ENCODE measurements at places on chromosomes 3 and 15. TPM values are rescaled to one million over a fixed set of nuclear protein-coding genes. Genes with fewer than 3 reads are reported as not detected.
A peak's percentile ranks its signal among the peaks of the same experiment; 100 is the strongest.

Gene RHOV
- 12.1 TPM for total RNA-seq

Gene ESYT3
- total RNA-seq: 0.32 TPM

Gene RNF123
- total RNA-seq: 26.2 TPM

Gene SCG5
- 5.0 TPM for total RNA-seq

GRCh38 chr15:70829371-70830166 lies 24.4 kb downstream of the LARP6 start:
- H3K27me3 ChIP-seq: no peaks in the 10 kb centered on the region
- H3K4me3 ChIP-seq: no peak overlapping the region
- no peaks in the 10 kb centered on the region for H3K4me1 ChIP-seq

DNA sequence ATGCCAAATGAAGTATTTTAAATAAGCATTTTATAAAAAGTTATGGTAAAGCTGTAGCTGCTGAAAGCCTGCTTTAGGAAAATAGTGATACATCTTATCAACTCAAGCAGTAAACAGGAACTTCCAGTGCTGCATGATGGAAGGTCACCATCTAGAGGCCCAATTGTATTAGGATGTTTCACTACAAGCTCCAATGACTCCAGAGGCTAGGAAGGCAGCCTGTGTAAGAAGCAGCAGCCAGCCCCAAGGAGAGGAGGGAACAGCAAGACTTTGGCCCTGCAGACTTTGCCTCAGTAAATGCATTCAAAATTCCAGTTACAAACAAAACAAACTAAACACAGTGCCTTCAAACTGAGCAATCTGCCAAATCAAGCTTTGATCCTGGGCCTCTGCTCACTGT lies 32.1 kb downstream of the ILDR1 start:
- no peak overlapping the region for H3K27ac ChIP-seq
- H3K4me1 ChIP-seq: no peaks in the 10 kb centered on the region
- DNase-seq: no peak
- no peaks in the 10 kb centered on the region for H3K36me3 ChIP-seq
- no peaks in the 10 kb centered on the region for H3K27me3 ChIP-seq

GRCh38 chr3:67382536-67382935 lies 271.9 kb downstream of the SUCLG2 start:
- H3K36me3 ChIP-seq: no peaks in the 10 kb centered on the region
- H3K27ac ChIP-seq: no peak overlapping the region
- no peaks in the 10 kb centered on the region for H3K27me3 ChIP-seq
- no peak overlapping the region for H3K4me3 ChIP-seq

- H3K36me3 ChIP-seq: no peaks in the 10 kb centered on the region
- H3K27ac ChIP-seq: no peak overlapping the region
- no peak for DNase-seq
- peak overlapping the region; percentile 2 for H3K4me3 ChIP-seq
- H3K27me3 ChIP-seq: no peaks in the 10 kb centered on the region
Measured at GRCh38 chr3:8756671-8757070, 12.7 kb downstream of the OXTR start.

GRCh38 chr3:165439765-165440164 lies 243.6 kb upstream of the SLITRK3 start:
- H3K27ac ChIP-seq: no peak overlapping the region
- no peaks in the 10 kb centered on the region for H3K27me3 ChIP-seq
- H3K4me1 ChIP-seq: no peaks in the 10 kb centered on the region
- H3K36me3 ChIP-seq: no peaks in the 10 kb centered on the region
- H3K4me3 ChIP-seq: no peak overlapping the region
- DNase-seq: no peak

DNA sequence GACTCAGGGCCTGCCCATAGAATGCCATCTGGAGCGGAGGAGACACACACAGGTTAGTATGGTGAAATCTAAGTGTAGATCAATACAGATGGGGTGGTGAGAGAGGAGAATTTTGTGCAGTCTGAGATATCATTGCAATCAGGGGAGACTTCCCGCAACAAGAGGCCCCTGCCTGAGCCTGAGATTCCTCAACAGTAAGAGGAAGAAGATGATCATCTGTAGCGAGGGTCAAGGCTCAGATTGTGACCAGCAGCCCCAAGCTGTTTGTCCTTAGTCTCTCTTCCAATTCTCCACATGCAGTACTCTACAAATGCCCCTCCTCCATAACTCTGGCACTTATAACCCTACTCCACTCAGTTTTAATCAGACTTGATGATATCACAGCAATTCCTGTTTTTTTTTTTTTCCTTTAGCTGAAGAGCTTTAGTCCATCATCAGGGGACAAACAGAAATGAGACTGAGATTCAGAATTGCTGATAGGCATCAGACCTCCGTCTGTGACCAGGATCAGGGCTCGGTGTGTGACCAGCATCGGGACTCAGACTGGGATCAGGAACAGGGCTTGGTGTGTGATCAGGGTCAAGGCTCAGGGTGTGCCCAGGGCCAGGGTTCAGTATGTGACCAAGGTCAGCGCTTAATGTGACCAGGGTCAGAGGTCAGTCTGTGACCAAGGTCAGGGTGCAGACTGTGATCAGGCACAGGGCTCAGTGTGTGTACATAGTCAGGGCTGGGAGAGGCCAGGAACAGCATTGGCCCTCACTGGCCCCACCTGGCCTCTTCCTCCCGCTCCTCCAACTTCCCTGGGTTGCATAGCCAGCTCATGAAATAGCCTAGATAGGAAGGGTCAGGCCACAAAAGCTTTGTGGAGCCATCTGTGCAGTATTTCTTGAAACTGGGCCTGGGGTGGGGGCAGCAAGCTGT lies 14.1 kb downstream of the LOXL1 start:
- H3K27me3 ChIP-seq: no peaks in the 10 kb centered on the region
- no peak overlapping the region for H3K27ac ChIP-seq
- no peaks in the 10 kb centered on the region for H3K36me3 ChIP-seq
- no peak overlapping the region for H3K4me3 ChIP-seq
- no peak for DNase-seq

GRCh38 chr15:54017251-54017650 lies 39.0 kb downstream of the UNC13C start:
- no peaks in the 10 kb centered on the region for H3K27me3 ChIP-seq
- H3K27ac ChIP-seq: no peak overlapping the region
- DNase-seq: no peak
- no peak overlapping the region for H3K4me3 ChIP-seq
- H3K4me1 ChIP-seq: no peaks in the 10 kb centered on the region

DNA sequence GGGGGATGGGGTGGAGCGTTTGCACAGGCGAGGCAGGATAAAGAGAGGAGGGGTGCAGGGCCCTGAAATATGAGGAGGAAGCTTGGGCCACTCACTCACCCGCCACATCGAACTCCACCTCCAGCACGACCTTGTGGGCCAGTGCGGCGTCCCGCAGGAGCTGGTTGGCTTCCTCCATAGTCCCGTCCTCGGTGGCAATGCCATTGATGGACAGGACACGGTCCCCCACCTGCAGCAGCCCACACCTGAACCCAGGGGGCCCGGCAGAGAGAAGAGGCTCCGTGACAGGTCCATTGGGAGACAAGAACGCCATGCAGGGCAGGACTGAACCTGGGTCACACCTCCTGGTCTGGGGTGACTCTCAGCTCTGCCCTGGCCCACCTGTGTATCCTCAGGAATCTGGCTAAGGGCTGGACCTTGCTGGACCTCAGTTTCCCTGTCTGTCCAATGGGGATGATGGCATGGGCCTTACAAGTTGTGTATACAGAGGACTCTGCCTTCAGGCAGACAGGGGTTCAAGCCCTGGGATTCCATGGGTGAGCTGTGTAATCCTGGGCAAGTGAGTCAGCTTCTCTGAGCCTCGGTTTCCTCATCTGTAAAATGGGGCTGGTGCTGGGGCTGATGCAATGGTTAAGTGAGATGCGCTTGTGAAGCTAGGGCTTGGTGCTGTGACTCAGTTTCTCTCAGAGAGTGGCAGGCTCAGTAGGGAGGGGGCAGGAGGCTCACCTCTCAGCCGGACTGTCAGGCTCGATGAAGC lies 26.4 kb downstream of the GRIP2 start:
- no peaks in the 10 kb centered on the region for H3K36me3 ChIP-seq
- DNase-seq: peak; percentile 48
- no peak overlapping the region for H3K27ac ChIP-seq
- no peaks in the 10 kb centered on the region for H3K27me3 ChIP-seq
- H3K4me1 ChIP-seq: no peaks in the 10 kb centered on the region

GRCh38 chr3:72487078-72487765 lies 361.0 kb downstream of the SHQ1 start:
- peaks cover 3% of the 10 kb centered on the region for H3K4me1 ChIP-seq
- no peaks in the 10 kb centered on the region for H3K36me3 ChIP-seq
- H3K27ac ChIP-seq: peak overlapping the region; percentile 13
- peak; percentile 73 for DNase-seq
- no peak overlapping the region for H3K4me3 ChIP-seq
- no peaks in the 10 kb centered on the region for H3K27me3 ChIP-seq

All from breast epithelium (tissue), 4 donors.